Uterine smooth muscle cell (primary cell): ENCODE measurements at places on chromosomes 1 and 21. TPM values are rescaled to one million over a fixed set of nuclear protein-coding genes. Genes with fewer than 3 reads are reported as not detected.

Gene RSPO1
- total RNA-seq, result 0.11 and 0.25 TPM in 2 replicates

Gene OR6N1
- not detected in 2 replicates for total RNA-seq

Gene LY9
- total RNA-seq, result not detected in 2 replicates

Gene CYB561D1
- total RNA-seq, result 5.4 and 6.5 TPM in 2 replicates

Gene CASQ2
- not detected in 2 replicates for total RNA-seq

Gene ISG20L2
- total RNA-seq, result 5.0 and 5.5 TPM in 2 replicates

Gene SIK1
- total RNA-seq, result 0.66 and 1.1 TPM in 2 replicates

Gene SLC44A3
- 0.22 and 1.2 TPM in 2 replicates for total RNA-seq

Gene LIPI
- not detected in 2 replicates for total RNA-seq

Gene KCNK2
- total RNA-seq, result 15.9 and 18.6 TPM in 2 replicates

Gene PLA2G4A
- 15.5 and 26.8 TPM in 2 replicates for total RNA-seq
